Uterine smooth muscle cell (primary cell): ENCODE measurements at places on chromosomes 16 and 17. TPM values are rescaled to one million over a fixed set of nuclear protein-coding genes. Genes with fewer than 3 reads are reported as not detected.

Gene TMIGD1
- not detected in 2 replicates for total RNA-seq

Gene MYO1C
- total RNA-seq: 189 and 222 TPM in 2 replicates

Gene TBC1D26
- under 0.01 TPM in 2 replicates for total RNA-seq

Gene PNMT
- 0.22 TPM in 1 of 2 replicates, not detected in the other for total RNA-seq

Gene AOC2
- 0.33 and 0.75 TPM in 2 replicates for total RNA-seq

Gene TNP2
- not detected in 2 replicates for total RNA-seq

Gene SDR42E2
- total RNA-seq: not detected in 2 replicates

Gene PYDC1
- not detected in 2 replicates for total RNA-seq

Gene GCGR
- not detected in 2 replicates for total RNA-seq
